ENCODE measurements at places on chromosomes 7 and 10. TPM values are rescaled to one million over a fixed set of nuclear protein-coding genes. Genes with fewer than 3 reads are reported as not detected.

GRCh38 chr10:131803860-131804425 is 96.9 kb upstream of the PPP2R2D start:
- no peak overlapping the region for H3K27ac ChIP-seq
- H3K4me3 ChIP-seq, result no peak overlapping the region
- DNase-seq, result no peak
- peaks cover 3% of the 10 kb centered on the region for H3K27me3 ChIP-seq
- H3K4me1 ChIP-seq, result no peaks in the 10 kb centered on the region

- no peak overlapping the region for H3K27ac ChIP-seq
- H3K27me3 ChIP-seq, result peaks cover 47% of the 10 kb centered on the region
- no peaks in the 10 kb centered on the region for H3K36me3 ChIP-seq
- H3K4me1 ChIP-seq, result peaks cover 40% of the 10 kb centered on the region
- peak overlapping the region; percentile 67 for H3K4me3 ChIP-seq
- DNase-seq, result no peak
These were observed 32.8 kb downstream of the JCAD start for GRCh38 chr10:30026578-30026977.

DNA sequence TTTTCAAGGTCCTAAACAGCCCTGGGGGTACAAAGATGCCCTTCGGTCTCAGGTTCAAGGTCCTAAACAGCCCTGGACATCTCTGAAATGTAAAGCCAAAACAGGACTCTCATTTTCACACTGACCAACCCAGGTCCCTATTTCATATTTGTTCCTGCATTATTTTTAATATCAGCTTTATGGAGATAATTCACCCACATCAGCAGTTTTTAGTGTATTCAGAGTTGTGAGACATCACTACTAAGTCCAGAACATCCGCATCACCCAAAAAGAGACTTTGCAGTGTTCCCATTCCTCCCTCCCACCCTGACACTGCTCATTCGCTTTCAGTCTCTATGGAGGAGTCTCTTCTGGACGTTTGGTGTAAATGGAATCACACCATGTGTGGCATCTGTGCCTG is 420.2 kb downstream of the PTPRN2 start:
- H3K36me3 ChIP-seq, result no peaks in the 10 kb centered on the region
- H3K27ac ChIP-seq, result no peak overlapping the region
- no peak for DNase-seq
- no peak overlapping the region for H3K4me3 ChIP-seq
- no peaks in the 10 kb centered on the region for H3K4me1 ChIP-seq

Gene COL17A1
- total RNA-seq, result not detected

Gene STAM
- total RNA-seq, result 29.9 TPM

- no peaks in the 10 kb centered on the region for H3K4me1 ChIP-seq
- H3K36me3 ChIP-seq, result no peaks in the 10 kb centered on the region
- no peak overlapping the region for H3K27ac ChIP-seq
- H3K4me3 ChIP-seq, result no peak overlapping the region
- H3K27me3 ChIP-seq, result peaks cover 3% of the 10 kb centered on the region
- no peak for DNase-seq
These were observed 123.3 kb upstream of the LSM8 start for GRCh38 chr7:118060692-118061091.

DNA sequence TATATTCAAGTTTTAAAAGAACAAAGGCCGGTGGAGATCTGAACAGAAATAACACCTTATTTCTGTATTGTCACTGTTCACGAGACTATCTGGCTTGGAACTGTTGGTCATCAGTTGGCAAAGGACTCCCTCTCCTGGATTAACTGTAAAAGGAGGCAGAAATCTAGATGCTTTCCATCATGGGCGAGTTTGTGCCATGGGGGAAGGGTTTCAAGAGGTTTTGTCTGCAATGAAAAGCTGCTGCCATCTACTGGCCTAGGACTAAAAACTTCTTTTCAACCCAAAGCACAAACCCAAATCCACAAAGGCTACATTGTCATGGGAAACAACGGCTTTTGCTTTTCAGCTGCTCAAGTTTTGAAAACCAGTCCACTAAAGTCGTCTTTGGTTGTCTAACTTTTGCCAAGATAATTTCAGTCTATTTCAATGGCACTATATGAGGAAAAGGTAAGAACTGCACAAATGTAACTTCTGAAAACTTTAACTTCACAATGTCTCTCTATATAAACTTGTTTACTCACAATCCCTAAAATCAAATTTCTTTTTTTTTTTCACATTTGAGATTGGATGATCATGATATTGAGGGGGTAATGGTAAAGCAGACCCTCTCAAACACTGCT is 196.8 kb downstream of the SKAP2 start:
- no peaks in the 10 kb centered on the region for H3K27me3 ChIP-seq
- H3K4me1 ChIP-seq, result peaks cover 19% of the 10 kb centered on the region
- no peaks in the 10 kb centered on the region for H3K36me3 ChIP-seq
- no peak overlapping the region for H3K4me3 ChIP-seq
- H3K27ac ChIP-seq, result no peak overlapping the region
- DNase-seq, result peak; percentile 61

Gene SLC18A3
- not detected for total RNA-seq

- H3K36me3 ChIP-seq, result no peaks in the 10 kb centered on the region
- H3K4me3 ChIP-seq, result no peak overlapping the region
- H3K27me3 ChIP-seq, result peaks cover 23% of the 10 kb centered on the region
- H3K4me1 ChIP-seq, result no peaks in the 10 kb centered on the region
These were observed 103.3 kb upstream of the CHST15 start for GRCh38 chr10:124196659-124197058.

DNA sequence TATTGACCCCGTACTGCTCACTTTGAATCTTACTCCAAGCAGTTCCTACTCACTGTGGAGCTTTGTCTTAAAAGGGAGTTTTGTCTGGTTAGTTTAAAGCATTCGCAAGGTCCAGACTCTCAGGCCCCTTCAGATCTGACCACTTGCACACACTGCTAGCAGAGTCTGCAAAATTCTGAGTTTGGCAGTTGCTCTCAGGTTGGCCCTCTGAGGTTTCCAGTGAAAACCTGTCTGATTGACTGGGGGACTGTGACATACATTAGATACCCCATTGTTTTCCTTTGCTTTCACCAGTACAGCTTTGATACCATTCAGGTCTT is 149.2 kb downstream of the XPNPEP1 start:
- no peak for DNase-seq
- no peak overlapping the region for H3K4me3 ChIP-seq
- no peaks in the 10 kb centered on the region for H3K36me3 ChIP-seq
- H3K27me3 ChIP-seq, result no peaks in the 10 kb centered on the region
- no peaks in the 10 kb centered on the region for H3K4me1 ChIP-seq

DNA sequence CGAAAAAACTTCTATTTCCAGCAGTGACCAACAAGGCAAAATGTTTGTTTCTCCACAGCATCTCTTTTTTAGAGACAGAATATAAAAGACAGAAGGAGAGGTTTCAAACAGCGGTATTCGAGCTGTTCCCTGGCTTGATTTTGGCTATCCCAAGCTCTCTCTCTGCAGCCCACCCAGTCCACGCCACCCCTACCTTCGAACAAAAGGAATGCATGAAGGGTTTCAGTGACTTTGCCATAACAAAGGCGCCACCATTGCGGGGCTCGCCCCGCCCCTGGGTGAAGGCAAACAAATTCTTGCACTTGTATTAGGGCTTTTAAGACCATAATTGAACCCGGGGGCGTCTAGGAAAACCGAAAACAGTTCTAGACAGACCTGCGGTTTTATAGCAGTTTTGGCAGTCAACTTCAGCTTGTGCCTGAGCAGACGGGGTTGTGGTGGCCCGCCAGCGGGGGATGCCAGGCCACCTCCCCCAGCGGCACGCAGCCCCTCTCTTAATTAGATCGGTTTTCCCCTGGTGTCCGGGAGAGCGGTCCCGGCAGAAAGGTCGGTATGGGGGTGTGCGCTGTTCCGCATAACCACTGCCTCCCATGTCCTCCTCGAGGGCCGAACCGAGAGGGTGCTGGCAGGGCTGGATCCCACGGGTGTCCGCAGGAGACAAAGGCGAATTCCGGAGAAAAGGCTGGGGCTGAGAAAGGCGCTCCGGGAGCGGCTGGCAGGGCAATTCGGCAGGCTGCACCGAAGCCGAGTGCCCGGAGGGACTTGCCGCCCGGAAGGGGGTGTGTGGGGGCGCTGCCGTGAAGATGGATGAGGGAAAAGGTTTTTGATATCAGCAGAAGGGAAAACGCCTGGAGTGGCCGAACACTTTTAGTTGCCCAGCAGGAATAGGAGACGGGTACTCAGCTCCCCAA is 2.7 kb upstream of the HOXA11 start:
- H3K27ac ChIP-seq, result no peak overlapping the region
- peak overlapping the region; percentile 55 for H3K4me3 ChIP-seq
- H3K36me3 ChIP-seq, result peaks cover 4% of the 10 kb centered on the region
- DNase-seq, result peak; percentile 10

DNA sequence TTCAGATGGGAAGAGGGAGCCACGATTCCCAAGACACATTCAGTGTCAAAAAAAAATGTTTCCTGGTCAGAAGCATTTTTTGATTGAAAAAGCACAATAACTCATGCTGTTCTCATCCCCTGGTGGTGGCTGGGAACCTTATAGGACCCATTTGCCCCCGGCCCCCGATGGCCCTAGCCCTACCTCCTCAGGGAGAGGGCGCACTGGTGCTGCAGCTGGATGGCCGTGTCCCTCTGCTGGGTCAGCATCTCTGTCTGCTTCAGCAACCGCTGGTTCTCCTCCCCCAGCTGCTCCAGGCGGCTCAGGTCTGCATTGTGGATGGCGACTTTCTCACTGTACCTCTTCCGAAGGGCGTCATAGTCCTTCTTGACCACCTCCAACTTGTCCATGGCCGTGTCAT is 83.3 kb downstream of the DLG5 start:
- no peaks in the 10 kb centered on the region for H3K27me3 ChIP-seq
- DNase-seq, result no peak
- H3K4me1 ChIP-seq, result no peaks in the 10 kb centered on the region
- no peak overlapping the region for H3K27ac ChIP-seq

GRCh38 chr10:17021656-17022465 is 107.8 kb downstream of the CUBN start:
- peaks cover 9% of the 10 kb centered on the region for H3K36me3 ChIP-seq
- peaks cover 4% of the 10 kb centered on the region for H3K27me3 ChIP-seq
- no peak for DNase-seq
- no peak overlapping the region for H3K4me3 ChIP-seq

GRCh38 chr7:106866298-106867281 is 1.5 kb downstream of the PIK3CG start:
- peak overlapping the region; percentile 76 for H3K27ac ChIP-seq
- H3K36me3 ChIP-seq, result peaks cover 22% of the 10 kb centered on the region
- H3K4me3 ChIP-seq, result peak overlapping the region; percentile 68
- DNase-seq, result peak; percentile 40
- H3K4me1 ChIP-seq, result peaks cover 81% of the 10 kb centered on the region
- H3K27me3 ChIP-seq, result no peaks in the 10 kb centered on the region

DNA sequence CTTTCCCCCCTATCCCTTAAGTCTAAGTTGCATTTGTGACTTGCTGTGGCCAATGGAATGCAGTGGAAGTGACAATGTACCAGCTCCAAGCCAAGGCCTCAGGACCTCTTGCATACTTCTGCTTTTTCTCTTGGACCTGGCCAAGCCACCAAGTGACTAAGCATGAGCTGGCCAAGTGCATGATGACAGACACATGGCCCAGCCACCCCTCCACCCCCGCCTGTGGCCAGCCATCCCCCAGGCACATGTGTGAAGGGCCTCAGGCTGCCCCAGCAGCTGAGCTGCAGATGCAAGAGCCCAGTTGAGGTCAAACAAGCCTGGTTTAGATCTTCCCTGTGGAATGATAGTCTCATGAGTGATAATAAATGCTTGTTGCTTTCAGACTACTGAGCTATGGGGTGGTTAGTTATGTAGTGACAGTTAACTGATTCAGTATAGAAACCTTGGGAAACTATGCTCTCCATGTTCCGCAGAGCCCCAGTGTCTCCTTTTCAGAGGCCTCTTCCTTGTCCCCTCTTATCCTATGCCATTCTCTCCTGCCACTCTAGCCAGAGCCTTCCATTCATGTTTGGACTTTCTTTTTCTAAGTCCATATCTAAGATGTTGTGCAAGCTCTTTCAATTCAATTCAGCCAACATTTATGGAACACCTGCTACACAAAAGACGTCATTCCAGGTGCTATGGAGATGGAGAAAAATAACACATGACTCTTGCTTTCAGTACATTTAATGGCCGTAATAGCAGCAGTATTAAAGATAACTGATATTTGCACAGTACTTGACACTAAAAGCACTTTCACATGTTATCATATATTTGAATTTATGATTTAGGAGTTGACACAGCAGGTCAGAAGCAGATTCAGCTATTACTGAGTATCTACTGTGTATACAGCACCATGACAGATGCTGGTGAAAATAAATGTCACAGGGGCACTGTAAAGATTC is 55.5 kb upstream of the LOXL4 start:
- H3K36me3 ChIP-seq, result no peaks in the 10 kb centered on the region
- H3K4me3 ChIP-seq, result no peak overlapping the region
- DNase-seq, result peak; percentile 20
- no peaks in the 10 kb centered on the region for H3K4me1 ChIP-seq
- H3K27ac ChIP-seq, result no peak overlapping the region
- peaks cover 9% of the 10 kb centered on the region for H3K27me3 ChIP-seq

GRCh38 chr10:129095680-129096064 is 371.4 kb upstream of the MGMT start:
- H3K4me1 ChIP-seq, result no peaks in the 10 kb centered on the region
- H3K4me3 ChIP-seq, result no peak overlapping the region
- no peaks in the 10 kb centered on the region for H3K27me3 ChIP-seq
- no peaks in the 10 kb centered on the region for H3K36me3 ChIP-seq

DNA sequence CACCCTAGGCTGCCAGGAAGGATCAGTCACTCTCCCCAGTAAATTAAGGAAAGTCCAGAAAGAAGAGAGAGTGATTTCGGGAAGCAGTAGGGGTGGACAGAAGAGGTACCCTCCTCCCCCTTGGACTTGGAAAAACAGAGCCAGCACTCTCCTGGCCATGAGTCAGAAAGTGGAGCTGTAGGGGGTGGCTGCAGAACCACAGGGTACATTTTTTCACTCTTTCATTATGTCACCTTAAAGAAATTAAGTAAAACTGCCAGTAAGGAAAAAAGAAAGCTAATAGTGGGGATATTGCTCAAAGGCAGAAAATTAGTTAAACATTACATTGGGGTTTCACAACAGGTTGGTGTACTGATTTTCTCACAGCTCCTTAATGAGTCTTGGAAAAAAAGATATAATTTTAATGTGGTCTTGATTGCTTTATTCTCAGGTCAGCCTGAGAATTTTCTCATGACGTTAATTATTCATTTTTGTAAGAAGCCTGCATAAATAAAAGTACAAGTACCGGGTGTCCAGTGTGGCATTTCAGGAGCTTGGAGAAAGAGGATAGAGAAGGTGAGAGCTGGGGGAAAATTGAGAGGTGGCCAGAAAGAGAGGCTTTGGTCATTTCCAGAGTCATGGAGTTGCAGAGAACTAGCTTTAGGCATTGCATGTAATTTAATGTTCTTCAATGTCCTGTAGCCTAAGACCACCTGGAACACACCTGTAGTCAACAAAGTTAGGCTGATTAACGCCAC is 23.2 kb upstream of the AOAH start:
- no peaks in the 10 kb centered on the region for H3K27me3 ChIP-seq
- H3K4me1 ChIP-seq, result peaks cover 12% of the 10 kb centered on the region
- no peak overlapping the region for H3K4me3 ChIP-seq
- no peak overlapping the region for H3K27ac ChIP-seq
- H3K36me3 ChIP-seq, result no peaks in the 10 kb centered on the region

- H3K36me3 ChIP-seq, result peaks cover 30% of the 10 kb centered on the region
- no peak overlapping the region for H3K4me3 ChIP-seq
- H3K27ac ChIP-seq, result no peak overlapping the region
- DNase-seq, result no peak
- H3K4me1 ChIP-seq, result no peaks in the 10 kb centered on the region
These were observed 18.0 kb downstream of the CALU start for GRCh38 chr7:128757203-128757602.

- no peak overlapping the region for H3K4me3 ChIP-seq
- peaks cover 3% of the 10 kb centered on the region for H3K27me3 ChIP-seq
- H3K4me1 ChIP-seq, result no peaks in the 10 kb centered on the region
- DNase-seq, result no peak
- no peak overlapping the region for H3K27ac ChIP-seq
- no peaks in the 10 kb centered on the region for H3K36me3 ChIP-seq
These were observed 22.2 kb downstream of the MRC1 start for GRCh38 chr10:17831341-17831740.

Gene STOX1
- 0.29 TPM for total RNA-seq

Gene PTPRE
- total RNA-seq, result 29.4 TPM
